ENCODE measurements at places on chromosomes 6 and 20.

- DNase-seq = no peak
These were observed 10.6 kb upstream of the DSN1 start for GRCh38 chr20:36784116-36784515.

DNA sequence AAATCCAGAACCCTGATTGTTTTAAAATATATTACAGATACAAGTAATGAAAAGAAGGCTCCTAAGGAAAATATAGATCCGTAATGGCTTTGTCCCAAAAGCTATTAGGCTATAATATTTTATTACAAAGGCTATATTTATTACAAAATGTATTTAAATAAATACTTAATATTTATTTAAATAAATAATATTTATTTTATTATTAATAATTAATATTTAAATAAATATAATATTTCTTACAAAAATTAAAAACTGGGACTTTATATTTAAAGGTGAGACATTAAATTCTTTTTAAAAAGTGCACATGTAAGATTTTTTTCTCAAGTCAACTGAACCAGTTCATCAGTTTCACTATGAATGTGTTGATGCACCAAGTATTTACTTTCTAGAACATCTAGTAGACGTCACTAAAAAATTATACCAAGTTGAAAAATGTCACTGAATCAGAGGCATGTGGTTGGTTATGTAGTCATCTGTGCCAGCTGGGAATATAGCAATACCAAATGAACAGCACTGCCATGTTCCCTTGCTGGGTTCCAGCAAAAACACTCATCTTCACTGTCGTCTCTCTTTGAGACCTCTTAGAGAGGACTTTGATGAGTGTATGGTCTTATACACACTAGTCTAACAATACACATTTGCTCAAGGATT lies 278.9 kb downstream of the ESR1 start:
- no peak for DNase-seq

DNA sequence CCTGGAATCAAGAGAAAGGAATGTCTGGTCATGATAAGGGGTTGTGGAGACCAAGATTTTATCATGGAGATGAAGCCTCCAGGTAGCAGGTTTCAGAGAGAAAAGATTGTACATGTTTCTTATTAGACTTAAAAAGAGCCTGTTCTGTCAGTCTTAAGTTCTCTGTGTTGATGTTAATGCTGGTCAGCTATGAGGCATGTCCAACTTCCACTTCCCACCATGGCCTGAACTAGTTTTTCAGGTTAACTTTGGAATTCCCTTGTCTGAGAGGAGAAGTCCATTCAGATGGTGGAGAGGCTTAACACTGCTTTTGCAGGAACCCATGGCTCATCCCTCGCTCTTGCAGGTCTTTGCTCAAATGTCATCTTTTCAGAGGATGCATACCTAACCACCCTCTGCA lies 27.5 kb upstream of the TAB2 start:
- DNase-seq = no peak

GRCh38 chr6:167448378-167448777 lies 123.5 kb downstream of the TTLL2 start:
- no peak for DNase-seq

GRCh38 chr6:55886185-55886836 lies 10.9 kb upstream of the BMP5 start:
- DNase-seq = peak; percentile 3

GRCh38 chr6:33126101-33126714 lies 50.4 kb downstream of the HLA-DPB1 start:
- DNase-seq = peak; percentile 28

GRCh38 chr6:42404484-42404883 lies 47.2 kb downstream of the TRERF1 start:
- no peak for DNase-seq

- DNase-seq = no peak
These were observed 569 bp upstream of the CDC5L start for GRCh38 chr6:44386929-44387345.

GRCh38 chr20:51306521-51307358 lies 235.8 kb downstream of the NFATC2 start:
- peak; percentile 49 for DNase-seq

GRCh38 chr6:8059129-8059528 lies 5.1 kb downstream of the BLOC1S5 start:
- peak; percentile 6 for DNase-seq

DNA sequence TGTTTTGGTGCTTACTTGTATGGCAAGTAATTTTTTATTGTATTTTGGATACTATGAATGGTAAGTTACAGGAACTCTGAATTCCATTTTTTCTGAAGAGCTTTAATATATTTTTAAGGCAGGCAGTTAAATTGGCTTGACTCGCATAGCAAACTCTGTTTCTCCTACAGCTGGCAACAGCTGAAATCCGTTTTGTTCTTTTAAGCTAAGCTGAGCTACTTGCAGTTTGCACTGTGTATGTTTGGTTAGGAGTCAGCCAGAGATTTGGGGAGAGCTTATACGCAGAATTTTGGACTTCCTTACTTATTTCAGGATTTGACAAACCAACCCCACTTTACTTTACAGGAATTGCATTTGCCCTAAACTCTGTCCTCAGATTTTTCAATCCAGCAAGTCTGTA lies 179.1 kb downstream of the COL19A1 start:
- DNase-seq = no peak

- no peak for DNase-seq
These were observed 40.0 kb upstream of the APCDD1L start for GRCh38 chr20:58555078-58555765.

DNA sequence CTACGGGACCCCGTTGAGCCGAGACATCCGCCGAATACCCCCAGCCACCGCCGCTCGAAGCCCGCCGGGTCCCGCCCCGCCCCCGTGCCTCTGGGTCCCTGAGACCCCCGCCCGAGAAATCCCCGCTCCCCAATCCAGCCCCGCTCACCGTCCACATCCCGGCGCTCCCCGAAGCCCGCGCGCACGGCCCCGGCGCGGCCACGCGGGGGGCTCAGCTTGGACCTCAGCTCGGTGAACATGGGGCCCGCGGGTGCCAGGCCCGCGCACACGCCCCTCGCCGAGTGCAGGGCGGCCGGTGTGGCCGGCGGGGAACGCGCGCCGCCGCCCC lies 249 bp downstream of the SAMD10 start:
- DNase-seq = no peak

GRCh38 chr6:130326496-130326895 lies 39.3 kb upstream of the TMEM200A start:
- no peak for DNase-seq

GRCh38 chr20:21136015-21136732 lies 10.3 kb downstream of the KIZ start:
- DNase-seq = no peak

DNA sequence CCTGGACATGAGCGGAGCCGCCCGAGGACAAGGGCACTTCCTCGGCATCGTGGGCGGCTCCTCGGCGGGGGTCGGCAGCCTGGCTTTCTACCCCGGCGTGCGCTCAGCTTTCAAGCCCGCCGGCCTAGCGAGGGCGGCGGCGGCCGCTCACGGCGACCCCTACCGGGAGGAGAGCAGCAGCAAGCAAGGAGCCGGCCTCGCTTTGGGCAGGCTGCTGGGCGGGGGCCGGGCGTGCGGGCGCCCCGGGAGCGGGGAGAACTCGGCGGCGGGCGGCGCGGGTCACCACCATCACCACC lies 6.7 kb downstream of the PRDM13 start:
- DNase-seq = no peak

- DNase-seq = no peak
These were observed 130.0 kb downstream of the FOXC1 start for GRCh38 chr6:1739680-1740079.

DNA sequence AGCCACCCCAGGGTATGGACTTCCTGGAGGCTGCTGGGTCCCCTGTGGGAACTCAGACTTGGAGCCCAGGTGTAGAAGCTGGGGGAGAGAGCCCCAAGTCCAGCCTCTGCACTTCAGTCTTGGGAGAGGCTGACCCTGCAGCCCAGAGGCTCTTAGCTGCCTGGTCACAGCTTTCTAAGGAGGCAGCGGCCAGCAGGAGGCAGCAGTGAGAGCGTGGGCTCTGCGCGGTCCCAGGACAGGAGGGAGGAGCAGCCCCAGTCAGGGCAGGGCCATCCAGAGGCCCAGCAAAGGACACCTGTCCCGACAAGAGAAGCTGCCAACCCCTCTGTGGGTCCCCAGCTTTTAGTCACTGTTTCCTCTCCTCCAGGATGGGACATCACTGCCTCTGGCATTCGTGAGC lies 9.4 kb downstream of the TREML2 start:
- DNase-seq = no peak

- DNase-seq = no peak
These were observed 66.5 kb downstream of the ZMYND8 start for GRCh38 chr20:47290008-47290407.

DNA sequence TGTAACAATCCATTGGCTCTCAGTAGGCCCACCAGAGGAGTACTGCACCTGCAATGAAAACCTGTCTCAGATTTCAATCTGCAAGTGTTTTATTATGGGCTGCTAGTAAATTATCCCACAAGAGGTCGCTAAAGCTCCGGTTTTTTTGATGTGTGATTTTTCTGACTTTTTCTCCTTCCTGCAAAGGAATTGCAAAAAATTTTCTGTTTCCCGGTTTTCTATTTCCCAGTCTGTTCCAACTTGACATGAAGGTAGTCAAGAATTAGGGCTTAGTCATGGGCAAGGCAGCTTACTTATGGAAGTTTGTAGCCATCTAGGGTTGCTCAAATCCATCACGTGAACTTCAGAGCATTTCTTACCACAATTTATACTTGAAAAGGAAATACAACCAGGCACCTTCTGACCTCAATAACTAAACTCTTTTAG lies 38.5 kb upstream of the AHI1 start:
- peak; percentile 59 for DNase-seq
